ENCODE measurements at places on chromosomes 3 and 15.
A peak's percentile ranks its signal among the peaks of the same experiment; 100 is the strongest.

DNA sequence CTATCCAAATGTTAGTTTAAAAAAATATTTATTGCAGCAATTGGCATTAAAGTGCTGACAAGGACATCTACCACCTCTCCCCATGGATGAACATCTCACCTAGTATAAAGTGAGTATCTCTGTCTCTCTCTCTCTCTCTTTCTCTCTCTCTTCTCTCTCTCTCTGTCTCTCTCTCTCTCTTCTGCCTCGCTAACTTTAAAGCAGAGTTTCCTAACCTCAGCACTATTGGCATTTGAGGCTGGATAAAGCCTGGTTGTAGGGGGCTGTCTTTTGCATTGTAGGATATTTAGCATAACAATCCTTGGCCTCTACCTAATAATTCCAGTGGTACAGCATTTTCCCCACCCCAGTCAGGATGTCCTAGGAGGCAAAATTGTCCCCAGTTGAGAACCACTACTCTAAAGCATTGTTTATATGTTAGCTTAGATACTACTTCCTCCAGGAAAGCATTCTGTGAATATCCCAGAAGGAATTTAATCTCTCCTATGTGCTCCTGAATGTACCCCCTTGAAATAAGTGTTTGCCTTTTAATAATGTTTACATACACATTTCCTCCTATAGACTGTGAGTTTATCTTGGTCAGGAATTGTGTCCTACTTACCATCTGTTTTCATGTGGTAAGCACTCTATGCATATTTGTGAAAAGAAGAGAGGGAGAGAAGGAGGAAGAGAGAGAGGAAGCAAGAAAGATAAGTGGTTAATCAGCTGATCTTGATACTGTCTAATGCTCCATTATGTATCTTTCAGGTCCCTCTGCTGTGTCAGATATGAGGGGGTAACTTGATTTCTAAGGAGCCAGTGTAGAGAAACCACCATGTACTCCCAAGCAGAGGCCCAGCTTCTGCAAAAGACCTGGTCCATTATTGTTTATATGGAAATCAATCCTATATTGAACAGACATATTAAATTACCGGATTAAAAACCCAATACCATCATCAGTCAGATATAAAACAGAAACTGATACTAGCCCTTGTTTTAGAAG lies 346.6 kb downstream of the RBMS3 start:
- no peak for DNase-seq

DNA sequence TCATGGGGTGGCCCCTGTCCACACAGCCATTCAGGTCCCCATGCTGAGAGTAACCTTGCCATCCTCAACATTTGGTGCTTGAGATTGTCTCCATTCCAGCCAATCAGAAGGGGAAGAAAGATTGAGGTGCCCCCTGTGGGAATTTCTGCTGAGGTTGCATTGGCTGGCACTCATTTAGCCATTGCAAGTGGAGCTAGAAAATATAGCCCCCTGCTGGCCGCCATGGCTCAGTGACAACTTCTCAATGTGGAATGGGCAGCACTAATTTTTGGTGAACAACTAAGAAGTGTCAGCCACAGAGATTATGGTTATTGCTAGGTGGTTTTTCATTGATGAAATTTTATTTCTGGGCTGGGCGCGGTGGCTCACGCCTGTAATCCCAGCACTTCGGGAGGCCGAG lies 22.0 kb downstream of the COL6A6 start:
- DNase-seq = peak; percentile 50

- no peak for DNase-seq
These were observed 179.3 kb downstream of the THRB start for GRCh38 chr3:24315356-24315755.

GRCh38 chr15:35071106-35071505 lies 14.0 kb downstream of the NANOGP8 start:
- DNase-seq = no peak

GRCh38 chr3:193656445-193656844 lies 63.4 kb downstream of the OPA1 start:
- no peak for DNase-seq

DNA sequence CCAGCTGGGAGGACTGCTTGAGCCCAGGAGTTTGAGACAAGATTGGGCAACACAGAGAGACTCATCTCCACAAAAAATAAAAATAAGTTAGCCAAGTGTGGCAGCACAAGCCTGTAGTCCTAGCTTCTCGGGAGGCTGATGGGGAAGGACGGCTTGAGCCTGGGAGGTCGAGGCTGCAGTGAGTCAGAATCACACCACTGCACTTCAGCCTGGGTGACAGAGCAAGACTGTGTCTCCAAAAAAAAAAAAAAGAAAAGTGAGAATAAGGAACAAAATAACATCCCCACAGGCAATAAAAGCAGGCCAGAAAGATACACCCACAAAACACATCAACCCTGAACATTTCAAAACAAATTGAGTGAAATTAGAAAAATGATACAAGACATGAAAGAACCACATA lies 48.7 kb upstream of the OCA2 start:
- no peak for DNase-seq

GRCh38 chr15:59543721-59544547 lies 67.6 kb upstream of the GCNT3 start:
- DNase-seq = peak; percentile 63

- peak; percentile 21 for DNase-seq
These were observed 80.6 kb upstream of the PRR20G start for GRCh38 chr3:127368186-127369032.

- DNase-seq = no peak
These were observed 113.5 kb upstream of the SLC7A14 start for GRCh38 chr3:170699158-170700053.

DNA sequence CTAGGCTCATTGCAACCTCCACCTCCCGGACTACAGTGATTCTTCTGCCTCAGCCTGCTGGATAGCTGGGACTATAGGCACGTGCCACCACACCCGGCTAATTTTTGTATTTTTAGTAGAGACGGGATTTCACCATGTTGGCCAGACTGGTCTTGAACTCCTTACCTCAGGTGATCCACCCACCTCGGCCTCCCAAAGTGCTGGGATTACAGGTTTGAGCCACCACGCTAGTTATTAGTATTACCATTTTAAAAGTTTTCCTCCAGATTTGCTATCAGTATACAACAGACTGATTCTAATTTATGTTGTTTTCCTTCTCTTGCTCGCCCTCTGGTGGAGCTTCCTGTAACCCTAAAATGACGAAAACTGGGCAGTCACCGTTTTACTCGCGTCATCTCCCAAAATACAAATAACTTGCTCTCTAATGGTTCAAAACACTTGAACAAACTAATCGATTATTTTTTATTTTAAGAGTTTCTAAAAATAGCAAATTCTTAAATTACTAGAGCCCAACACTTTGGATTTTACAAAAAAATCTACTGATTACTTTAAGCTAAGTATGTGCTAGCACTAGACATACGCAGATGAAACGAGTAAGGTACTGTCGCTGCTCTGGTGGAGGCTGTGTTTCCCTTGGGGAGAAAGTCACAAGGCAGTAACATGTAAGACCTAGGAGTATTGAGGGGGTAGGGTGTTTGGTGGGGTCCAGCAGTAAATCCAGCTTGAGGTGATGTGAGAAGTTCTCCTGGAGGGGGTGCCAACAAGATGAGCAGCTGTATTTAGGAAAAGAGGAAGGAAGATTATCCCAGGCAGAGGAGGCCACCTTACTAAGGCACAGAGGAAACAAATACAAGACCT lies 203.3 kb downstream of the MBNL1 start:
- peak; percentile 73 for DNase-seq

GRCh38 chr3:127525373-127525772 lies 65.2 kb downstream of the TPRA1 start:
- DNase-seq = no peak

DNA sequence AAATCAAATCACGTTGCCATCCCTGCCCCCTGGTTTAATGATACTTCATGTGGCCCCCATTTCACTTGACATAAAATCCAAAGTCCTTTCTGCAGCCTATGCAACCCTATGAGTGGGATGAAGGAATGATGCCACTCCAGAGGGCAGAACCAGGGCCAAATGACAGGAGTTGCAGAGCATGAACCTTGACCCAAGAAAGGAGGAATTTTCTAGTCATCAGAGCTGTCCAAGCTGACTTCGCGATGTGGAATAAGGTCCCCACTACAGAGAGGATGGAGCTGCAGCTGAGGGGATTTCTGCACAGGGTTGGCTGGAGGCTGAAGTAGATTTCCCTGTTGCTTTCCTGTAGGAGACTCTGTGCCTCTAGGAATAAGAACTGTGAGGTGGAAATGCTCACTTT lies 15.8 kb upstream of the EPHB3 start:
- peak; percentile 10 for DNase-seq

DNA sequence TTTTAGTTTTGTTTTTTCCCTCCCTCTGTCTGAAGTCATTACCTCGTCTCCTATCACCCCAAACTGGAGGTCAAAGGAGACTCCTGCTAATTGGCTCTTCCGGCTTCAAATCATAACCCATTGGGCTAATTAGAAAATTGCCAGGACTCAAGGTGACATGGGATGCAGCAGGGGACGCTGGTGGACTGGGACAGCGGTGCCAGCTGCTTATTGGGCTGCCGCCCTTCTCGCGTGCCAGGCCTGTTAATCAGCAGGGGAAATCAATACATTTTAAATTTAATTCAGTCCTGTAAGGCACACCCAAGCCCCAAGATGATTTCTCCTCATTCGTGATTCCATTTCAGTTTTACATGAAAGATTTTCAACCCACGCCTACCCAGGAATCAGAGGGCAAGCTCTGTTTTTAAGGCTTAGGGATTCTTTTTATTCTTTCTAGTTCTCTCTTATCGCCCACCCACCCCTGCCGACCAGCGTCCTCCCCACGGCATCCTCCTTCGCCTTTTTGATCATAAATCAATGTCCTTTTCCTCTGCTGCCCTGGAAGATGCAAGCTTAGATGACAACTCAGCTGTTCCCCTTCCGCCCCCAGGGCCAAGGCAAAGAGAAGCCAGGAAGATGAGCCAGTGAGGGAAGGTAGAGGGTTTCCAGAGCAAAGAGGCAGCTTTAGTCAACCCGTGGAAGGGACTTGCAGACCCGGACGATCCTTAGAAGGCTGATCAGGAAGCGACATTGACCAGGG lies 329.6 kb downstream of the UACA start:
- DNase-seq = no peak

GRCh38 chr3:25156626-25157025 lies 271.4 kb upstream of the RARB start:
- DNase-seq = no peak

DNA sequence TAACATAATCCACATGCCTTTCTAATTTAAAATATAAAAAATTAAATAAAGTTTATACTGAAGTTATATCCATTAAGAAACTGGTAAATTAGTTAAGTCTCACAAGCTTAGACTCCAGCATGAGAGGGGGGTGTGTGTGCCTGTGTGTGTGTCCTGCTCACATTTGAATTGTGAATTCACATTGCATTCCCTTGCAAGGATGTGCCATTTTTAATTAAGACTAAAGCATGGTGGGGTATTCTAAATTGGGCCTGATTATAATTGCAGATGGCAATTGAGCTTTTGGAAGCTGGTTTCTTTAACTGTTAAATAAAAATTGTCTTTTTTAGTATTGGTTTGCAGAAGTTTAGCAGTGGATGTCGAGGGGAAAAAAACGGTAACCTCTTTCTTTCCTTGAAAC lies 56.9 kb downstream of the PTPRG start:
- no peak for DNase-seq

DNA sequence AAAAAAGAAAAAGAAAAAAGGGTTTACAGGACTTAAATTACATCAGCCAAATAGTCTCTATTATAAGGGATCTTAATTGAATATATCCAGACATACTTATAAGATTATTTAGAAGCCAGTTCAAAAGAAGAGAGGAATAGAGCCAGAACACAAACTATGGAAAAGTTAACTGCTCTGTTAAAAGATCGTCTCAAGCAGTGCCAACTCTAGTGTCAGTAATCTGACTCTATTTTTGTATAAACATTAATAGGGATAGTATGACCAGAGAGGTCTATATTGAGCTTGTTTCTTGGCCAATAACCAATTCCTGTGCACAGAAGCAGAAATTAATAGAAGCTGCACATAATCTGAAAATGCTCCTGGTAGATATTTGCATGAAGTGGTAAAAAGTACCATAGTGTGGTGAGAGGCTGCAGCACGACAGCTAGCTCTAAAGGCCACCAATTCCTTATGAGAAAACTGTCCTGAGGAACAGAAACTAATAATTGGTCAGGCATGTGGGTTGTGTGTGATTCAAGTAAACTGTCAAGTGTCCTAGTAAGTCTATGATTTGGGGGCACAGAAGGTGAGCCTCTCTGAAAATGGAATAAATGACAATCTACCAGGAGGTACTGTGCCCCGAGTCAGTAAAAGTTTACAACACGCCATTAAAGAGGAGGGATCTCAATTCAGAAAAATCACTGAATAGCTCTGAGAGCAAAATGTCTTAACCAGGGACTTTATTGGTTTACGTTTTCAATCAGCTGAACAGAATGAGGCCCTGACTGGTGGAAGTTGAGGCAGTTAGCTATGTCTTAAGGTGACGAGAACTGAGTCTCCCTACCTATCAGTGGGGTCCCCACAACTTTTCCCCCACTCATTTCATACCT lies 51.5 kb upstream of the NANOGP8 start:
- no peak for DNase-seq

DNA sequence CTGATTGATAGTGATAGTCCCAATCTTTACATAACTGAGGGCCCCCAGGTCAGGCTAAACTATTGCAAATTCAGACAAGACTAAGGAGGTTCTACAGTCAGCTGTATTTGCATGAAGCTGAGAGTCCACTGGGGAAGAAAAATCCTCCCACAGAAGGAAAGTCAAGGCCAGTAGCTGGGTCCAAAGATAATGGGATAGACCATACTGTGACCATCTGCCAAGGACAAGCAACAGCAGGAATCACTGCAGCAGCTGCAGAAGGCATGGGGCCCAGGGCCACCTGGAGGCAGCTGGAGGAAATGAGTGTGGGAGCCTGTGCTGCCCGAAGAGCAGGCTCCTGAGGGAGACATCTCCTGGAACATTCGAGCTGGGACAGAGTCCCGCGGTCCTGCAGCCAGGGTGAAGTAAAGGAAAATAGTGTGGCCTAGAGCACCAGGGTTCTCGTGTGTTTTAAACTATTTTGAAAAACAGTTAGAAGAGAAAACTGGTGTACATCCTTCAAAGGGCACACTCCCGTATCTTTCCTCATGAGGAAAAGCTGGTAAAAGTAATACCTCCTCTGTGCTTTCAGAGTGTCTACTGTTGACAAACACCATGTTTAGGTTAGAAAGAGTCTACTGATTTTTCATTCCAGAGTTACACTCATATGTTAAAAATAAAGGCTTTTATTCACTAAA lies 13.2 kb upstream of the TMEM212 start:
- peak; percentile 19 for DNase-seq

Data from Peyer's patch (tissue), 4 donors.